ENCODE measurements at places on chromosomes 16 and 17.

- DNase-seq: peak; percentile 93
Observed at GRCh38 chr17:16013943-16014407, 14.4 kb downstream of the TTC19 start.

- DNase-seq: no peak
Observed at GRCh38 chr17:8954339-8954738, 11.2 kb downstream of the PIK3R5 start.

DNA sequence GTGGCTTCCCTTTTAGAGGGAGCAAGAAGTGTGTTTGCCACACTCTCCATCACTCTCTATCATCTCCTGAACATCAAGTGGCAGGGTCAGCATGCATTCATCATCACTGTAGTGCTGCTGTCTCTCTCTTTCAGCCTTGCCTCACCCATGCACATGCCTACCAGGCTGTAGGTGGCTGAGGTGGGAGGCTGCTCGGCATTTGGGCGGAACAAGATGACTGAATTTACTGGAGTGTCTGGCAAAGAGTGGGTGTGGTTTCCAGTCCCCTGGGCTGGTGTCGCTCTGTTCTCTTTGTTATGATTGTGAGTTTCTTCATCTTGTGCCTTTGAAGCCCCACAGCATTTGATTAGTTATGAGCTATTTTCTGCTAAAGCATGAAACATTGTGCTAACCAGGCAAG lies 541.9 kb upstream of the EEF2KMT start:
- DNase-seq: no peak

DNA sequence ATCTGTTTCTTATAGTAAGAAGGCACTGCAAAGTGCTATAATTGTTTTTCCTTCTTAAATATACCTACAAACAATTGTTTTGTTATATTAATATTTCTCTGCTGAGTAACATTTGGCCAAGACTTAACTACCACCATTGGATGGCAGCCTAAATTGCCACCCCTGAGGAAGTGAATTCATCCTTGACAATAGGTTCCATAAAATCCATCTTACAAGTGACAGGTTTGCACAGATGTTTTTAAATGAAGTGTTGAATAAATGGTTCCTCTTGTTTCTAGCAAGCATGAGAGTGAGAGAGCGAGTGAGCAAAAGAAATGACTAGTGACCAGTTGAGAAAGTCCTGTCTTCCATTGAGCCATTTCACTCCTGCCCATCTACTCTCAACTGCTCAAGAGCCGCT lies 8.3 kb upstream of the MPHOSPH6 start:
- no peak for DNase-seq

- no peak for DNase-seq
Observed at GRCh38 chr16:71262391-71262790, 26.8 kb downstream of the CMTR2 start.

DNA sequence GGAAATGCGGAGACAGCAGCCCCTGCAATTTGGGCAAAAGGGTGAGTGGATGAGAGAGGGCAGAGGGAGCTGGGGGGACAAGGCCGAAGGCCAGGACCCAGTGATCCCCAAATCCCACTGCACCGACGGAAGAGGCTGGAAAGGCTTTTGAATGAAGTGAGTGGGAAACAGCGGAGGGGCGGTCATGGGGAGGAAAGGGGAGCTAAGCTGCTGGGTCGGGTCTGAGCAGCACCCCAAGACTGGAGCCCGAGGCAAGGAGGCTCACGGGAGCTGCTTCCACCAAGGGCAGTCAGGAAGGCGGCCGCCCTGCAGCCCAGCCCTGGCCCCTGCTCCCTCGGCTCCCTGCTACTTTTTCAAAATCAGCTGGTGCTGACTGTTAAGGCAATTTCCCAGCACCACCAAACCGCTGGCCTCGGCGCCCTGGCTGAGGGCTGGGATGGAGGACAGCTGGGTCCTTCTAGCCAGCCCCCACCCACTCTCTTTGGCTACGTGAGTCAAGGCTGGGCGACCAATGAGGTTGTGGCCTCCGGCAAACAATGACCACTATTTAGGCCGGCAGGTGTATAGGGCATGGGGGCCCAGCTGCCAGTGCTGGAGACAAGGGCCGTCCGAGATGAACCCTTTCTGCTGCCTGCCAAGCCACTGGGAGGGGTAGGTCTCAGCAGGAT lies 507 bp downstream of the SERPINF1 start:
- no peak for DNase-seq

DNA sequence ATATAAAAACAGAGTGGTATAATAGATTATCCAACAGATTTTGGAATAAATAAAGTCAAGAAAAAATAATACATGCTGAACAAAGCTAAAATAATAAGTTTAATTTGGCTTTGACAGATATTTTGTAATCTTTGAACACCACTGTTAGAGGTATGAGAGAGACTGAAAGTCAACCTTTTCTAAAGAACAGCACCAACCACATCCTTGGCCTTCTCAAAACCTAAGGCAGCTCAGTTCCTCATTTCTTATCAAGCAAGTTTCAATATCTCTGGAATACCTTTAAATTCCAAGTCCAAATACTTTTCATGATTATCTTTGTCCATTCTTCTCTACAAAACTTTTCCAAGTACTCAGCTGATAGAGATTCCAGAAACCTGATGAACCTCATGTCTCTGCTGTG lies 1603.8 kb downstream of the CDH8 start:
- DNase-seq: no peak

GRCh38 chr17:79721993-79722671 lies 8.6 kb upstream of the ENPP7 start:
- DNase-seq: peak; percentile 26

DNA sequence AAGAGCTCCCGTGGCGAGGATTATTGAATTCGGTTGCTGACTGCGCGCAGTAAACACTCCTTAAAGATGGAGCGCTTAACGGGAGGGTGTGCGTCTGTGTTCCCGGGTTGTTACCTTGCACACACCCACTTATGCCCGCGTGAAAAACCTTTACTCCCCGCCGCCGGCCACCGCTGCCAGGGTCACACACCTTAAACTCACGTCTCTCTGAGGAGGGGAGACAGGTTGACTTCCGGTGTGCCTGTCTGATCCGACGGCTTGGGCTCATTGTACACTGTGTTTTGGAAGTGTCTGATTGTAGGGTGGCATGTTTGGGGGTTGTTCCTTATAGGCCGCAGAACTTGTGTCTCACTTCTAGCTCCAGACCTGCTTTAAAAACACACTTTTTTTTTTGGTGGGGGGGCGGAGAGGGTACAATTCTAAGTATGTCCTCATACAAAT lies 66.8 kb downstream of the KPNA2 start:
- no peak for DNase-seq

DNA sequence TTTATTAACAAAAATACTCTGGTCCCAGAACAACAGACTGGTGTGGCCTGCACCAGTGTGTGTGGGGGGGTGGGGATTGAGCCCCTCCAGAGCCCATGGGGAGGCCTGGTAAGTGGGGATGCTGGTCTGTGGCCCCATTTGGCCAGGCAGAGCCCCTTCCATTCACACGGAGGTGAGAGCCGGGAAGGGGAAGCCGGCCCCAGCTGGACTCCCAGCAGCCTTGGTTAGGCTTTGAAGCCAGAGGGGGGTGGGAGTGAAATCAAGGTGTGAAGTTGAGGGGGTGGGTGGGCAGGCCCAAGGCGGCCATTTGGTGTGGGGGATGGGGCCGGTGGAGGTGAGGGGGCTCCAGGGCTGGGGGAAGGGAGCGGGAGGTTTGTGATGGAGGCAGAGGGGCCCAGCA lies 5.9 kb downstream of the TBX6 start:
- DNase-seq: no peak

DNA sequence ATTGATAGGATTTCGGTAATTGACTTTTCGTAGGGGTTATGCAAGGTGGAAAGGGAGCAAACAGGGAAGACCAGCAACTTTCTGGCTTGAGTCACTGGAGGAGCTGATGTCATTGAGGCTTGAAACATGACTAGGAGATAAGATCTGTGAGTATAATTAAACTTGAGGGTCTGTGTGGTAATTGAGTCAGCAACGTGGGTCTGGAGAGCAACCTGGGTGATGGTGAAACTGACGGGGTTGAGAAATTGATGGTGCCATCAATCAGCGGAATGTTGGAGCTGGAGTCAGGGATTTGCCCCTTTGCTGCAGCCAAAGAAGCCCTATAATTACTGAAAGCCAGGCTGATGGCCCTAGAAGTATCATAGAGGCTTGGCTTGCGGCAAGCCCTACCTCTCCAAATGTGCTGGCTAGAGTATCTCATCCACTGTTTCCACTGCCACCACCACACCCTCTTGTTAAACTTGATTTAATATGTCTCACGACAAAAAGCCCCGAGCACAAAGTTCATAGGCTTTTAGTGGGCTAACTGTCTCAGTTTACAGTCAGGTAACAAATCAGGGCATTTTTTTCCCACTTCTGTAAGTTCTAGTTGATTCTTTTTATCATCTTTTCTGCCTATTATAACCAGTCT lies 186.9 kb upstream of the ELAC2 start:
- no peak for DNase-seq

- peak; percentile 80 for DNase-seq
Observed at GRCh38 chr17:72466199-72466598, 345.4 kb downstream of the SOX9 start.

DNA sequence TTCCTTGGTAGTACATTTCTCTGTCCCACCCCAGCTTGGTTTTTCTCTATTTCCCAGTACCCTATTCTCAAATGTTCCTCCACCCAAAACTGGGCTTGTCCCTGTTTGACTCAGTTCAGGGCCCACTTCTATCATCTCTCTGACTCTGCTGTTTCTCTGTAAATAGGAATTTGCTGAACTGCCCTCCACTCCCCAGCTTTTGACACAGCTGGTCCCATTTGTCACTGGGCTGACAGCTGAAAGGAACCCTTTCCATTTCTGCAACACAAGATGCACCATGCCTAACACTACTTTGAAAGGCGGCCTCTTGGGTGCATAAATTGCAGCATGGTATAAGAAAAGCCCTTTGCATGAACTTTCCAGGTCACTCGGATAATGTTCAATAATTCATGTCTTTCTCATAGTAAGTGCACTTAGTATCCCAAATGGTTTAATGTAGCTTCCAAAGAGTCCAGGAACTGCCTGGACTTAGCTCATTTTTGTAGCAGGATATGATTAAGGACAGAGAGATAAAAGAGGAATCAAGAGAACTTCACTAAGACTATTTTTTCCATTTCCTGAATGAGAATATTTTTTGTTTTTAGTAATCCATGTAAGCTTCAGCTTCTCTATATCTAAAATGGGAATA lies 256.7 kb downstream of the CDH11 start:
- DNase-seq: no peak

- DNase-seq: no peak
Observed at GRCh38 chr17:39994448-39994847, 13.8 kb downstream of the PSMD3 start.

DNA sequence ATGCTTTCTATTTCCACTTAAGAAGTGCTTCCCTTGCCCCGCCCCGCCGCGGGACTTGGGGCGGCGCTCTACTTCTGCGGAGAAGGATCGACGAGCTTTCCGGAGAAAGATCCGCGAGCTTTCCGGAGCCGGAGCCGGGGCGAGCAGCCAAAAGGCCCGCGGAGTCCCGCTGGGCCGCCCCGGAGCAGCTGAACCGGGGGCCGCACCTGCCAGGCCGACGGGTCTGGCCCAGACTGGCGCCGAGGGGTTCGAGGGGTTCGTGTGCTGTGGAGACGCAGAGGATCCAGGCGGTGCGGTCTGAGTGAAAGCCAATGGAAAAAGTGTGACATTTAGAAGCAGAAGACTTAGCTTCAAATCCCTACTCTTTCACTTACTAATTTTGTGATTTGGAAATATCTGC lies 50.8 kb downstream of the TBC1D26 start:
- DNase-seq: no peak

DNA sequence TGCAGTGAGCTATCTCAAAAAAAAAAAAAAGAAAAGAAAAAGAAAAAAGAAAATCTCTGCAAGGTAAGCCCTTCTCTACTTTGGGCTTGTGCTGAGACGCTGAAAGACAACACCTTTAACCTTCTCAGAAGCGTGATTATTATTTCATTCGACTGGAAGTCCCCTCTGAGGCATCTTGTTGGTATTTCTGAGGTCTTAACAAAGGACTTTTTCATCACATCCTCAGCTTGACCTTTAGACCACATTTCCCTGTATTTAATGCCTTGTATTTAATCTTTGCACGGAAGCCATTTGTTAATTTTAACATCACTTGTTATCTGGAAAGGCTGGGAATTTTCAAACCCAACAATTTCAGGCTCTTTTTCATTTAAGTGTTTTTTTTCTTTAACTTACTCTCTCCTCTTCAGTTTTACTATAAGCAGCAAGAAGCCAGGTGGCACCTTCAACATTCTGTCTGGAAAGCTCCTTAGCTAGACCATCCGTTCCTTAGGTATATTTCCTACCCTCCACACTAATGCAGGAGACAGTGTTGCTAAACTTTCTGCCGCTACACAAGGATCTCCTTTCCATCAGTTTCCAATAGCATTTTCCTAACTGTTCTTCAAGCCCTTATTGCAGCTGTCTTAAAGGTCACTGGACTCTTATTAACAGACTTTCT lies 10.3 kb downstream of the KCTD13 start:
- DNase-seq: peak; percentile 45

DNA sequence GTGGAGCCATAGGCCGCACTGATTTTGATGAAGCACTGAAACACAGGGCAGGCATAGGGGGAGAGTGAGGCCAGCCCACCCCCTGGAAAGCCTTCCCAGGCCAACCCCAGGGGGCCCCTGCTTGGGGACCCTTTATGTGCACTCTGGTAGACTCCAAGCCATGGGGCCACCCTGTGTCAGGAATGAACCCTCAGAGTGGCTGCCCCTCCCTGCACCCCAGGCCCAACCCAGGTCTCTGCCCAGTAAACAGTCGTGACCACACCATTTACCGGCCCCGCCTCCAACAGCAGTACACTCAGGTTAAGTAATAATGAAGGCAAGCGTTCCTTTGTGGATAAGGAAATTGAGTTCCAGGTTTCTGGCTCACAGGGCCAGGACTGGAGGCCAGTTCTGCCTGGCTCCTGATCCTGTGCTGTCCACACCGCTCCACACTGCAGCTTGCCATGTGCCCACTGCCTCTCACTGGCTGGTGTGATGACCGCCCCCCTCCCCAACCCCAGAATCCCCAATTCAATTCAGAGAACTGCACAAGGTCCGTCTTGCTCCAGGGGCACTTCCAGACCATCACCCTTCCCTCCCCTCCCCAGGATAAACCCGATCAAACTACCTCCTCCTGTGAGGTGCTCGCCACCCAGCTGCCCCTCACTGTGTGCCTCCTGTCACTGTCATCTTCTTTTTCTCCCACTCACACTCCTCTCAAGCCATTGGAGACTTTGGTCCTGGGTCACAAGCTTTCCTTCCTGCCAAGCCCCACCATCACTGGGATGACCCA lies 13.6 kb downstream of the PIMREG start:
- no peak for DNase-seq

DNA sequence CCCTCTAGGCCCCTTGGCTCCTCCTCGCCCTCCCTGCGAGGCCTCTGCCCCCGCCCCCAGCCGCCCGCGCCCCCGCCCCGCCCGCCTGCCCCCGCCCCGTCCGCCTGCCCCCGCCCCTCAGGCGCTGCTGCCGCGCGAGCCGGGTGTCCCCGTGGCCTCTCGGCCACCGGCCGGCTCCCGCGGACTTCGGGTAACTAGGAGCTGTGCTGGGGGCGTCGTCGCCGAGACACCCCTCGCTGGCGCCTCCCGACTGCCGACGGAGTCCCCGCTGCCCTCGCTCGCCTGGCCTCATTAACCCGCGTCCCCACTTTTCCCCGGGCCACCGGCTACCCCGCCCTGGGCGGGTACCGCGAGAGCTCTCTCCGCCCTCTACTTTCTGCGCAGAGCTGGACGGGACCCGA lies at the start of gene TLCD1:
TLCD1 (minus strand) TSS at position 8 of the 401 bp plus-strand sequence. CDS start 136 bp downstream, outside the sequence.
- peak; percentile 69 for DNase-seq

- peak; percentile 17 for DNase-seq
Observed at GRCh38 chr17:11705111-11705510, 106.8 kb downstream of the DNAH9 start.

GRCh38 chr16:62298600-62298999 lies 262.4 kb upstream of the CDH8 start:
- DNase-seq: no peak

GRCh38 chr16:2846511-2847310 lies 11.3 kb downstream of the PRSS22 start:
- DNase-seq: peak; percentile 92

- no peak for DNase-seq
Observed at GRCh38 chr17:68248199-68248825, 469 bp downstream of the AMZ2 start.

Measured in HT1080 (cell line).